NCI-H187 treated with DMSO at 0.1 percent for 48 hours (cell line): ENCODE measurements at places on chromosomes 3 and 15.

DNA sequence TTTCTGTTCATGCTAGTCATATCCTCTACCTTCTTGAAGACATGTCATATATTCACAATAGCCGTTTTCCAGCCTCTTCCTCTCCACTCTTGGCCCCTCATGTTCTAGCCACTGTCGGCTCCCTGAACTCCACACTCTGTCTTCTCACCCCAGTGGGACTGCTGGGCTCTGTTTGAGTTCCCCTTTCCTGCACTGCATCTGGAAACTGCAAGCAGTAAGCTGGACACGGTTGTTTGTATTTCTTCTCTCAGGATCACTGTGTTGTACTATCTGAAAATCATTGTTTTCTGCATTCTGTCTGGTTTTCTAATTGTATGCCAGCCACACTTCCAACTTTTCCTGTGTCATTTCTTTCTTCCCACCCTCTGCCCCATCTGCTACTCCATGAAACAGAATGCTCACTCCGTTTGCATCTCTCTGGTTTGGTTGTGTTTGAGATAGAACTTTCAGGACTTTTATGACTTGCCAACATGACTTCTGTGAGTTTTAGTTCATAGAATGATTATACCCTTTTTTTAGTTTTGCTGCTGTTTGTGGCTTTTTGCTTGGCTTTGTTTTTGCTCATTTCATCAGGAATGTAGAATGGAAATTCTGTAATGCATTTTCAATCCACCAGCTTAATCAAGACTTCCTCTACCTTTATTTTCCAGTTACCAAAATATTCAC is 192.3 kb downstream of the PLCL2 start:
- no peak for DNase-seq

GRCh38 chr3:69925506-69925905 is 74.0 kb upstream of the SAMMSON start:
- DNase-seq = no peak

DNA sequence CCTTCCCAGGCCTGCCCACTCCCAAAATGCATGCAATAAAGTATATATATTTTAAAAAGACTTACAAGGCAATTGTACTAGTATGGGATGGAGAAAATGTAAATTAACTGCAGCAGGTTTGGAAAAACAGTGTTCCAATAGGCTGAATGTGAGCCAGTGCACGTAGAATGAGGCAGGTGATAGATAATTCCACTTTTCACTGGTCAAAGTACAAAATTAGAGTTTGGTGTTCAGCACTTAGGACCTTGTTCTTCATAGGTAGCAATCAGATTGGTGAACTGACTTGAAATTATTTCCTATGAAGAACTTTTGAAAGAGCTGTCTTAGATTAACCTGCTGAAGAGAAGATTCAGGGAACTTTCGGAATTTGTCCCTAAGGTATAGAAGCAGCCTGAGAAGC is 1.9 kb downstream of the WDR48 start:
- no peak for DNase-seq

- DNase-seq = no peak
Observed at GRCh38 chr3:52428151-52429005, 16.5 kb downstream of the SEMA3G start.

DNA sequence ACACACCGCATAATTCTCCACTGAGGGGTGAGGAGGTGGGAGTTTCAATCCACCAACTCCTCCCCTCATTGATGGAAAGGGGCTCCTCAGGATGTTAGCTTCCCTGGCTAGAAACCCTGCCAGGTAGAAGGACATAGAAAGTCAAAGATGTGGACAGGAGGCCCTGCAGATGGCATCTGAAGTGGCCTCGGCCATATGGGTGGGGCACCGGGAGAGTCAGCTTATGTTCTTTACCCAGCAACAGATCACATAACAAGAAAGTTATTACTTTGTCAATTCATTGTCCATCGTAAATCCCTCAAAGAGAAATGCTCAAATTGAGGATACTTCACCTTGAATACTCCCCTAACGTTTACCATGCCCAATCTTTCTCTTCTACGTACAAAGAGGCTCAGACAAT is 97.3 kb upstream of the ARHGEF3 start:
- DNase-seq = no peak

DNA sequence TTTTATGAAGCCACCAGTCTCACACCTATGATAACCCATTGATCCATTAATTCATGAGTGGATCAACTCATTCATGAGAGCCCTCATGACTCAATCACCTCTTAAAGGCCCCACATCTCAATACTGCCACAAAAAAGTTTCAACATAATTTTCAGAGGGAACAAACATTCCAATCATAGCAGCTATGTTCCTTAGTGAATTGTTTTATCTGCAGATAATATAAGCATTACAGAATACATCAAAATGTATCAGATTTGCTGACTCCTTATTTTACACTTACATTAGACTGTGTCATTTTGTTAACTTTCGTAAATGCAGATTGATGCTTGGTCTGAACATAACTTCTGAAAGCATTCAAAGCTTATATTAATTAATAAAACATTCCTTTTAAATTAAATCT is 155.3 kb upstream of the MBNL1 start:
- DNase-seq = no peak

- DNase-seq = no peak
Observed at GRCh38 chr3:197317250-197317963, 19.0 kb upstream of the DLG1 start.

DNA sequence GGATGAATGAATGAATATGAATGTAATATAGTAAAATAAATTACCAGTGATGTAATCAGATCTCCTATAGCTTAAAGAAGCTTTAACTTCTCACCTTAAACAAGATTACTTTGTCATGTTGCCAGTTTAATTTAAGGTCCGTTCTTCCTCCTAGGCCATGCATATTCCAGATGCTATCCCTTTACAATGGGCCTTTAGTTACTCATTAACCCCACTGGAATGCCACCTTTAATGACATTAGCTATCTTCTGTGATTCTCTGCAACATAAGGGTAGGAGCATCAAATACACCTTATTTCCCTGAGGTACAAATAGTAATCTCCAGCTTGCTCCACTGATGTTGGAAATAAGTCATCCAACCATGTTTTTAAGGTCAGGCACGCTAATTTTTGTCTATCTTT is 63.0 kb upstream of the TIMP4 start:
- DNase-seq = no peak

DNA sequence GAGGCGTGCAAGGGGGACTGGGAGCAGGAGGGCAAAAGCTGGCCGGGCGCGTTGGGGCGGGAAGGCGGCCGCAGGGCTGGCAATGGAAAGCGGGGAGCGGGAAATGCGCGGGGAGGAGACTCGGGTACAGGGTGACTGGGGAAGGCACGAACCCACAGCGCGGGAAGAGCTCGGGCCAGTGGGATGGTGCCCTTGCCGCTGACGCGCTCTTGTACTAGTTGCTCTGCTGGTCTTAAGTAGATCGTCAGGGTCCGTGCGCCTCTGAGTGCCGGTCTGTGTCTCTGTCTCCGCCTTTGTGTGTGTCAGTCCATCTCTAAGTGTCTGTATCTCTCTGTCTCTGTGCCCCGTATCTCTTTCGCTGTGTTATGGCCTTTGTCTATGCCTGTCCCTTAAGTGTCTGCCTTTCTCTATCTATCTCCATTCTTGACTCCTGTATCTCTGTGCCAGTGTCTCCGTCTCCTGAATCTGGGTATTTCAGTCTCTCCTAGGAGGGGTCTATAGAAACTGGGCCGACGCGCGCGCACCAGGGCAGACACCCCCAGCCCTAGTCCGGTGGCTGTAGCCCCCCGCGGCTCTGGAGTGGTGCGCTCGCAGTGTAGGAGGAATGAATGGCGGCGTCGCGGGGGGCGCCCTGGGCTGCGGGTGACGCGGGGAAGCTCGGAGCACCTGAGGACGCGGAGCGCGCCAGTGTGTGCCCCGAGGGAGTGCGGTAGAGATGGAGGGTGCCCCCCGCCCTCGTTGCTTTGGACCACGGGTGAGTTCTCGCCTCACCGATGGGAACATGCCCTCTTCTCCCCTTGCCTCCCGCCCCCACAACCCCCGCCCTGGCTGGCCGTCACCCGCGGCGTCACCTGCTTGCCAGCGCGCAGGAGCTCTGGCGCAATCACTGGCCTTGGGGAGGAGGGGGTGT is 756 bp upstream of the CAMK2N2 start:
- peak; percentile 40 for DNase-seq
